Activated CD4-positive, alpha-beta T cell treated with anti-CD3 and anti-CD28 coated beads, Interleukin-2, amount 10 ng/mL, durations not matched to agents 7 days and 5 days (primary cell): ENCODE measurements at places on chromosomes 16 and 17.

DNA sequence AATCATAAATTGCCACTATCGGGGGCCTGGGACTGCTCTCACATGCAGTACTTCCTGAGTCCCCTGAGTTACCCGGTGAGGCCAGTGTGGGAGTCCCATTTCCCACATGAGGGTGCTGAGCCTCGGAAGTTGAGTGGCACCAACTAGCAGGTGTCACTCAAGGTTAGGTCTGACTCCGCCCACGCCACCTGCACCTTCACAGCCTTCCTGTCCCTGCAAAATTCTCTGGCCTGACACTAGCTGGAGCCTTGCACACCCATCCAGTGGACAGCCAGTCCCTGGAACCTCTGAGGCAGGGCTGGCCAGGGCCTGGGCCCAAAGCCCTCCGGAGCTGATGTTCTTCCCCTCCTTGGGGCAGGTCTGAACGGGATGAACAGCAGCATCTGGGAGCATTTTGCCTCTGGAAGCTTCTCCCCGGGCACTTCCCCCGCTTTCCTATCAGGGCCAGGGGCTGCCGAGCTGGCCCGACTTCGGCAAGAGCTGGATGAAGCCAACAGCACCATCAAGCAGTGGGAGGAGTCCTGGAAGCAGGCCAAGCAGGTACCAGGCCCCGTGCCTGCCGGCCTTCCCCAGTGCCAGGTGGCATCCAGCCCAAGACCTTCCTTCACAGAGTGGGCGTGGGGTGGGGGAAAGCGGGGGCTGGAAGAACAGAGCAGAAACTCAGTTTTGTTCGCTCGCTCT is 21.9 kb downstream of the UNC13D start:
- peak; percentile 40 for DNase-seq

- DNase-seq, result no peak
Observed at GRCh38 chr17:2405247-2405926, 4.5 kb upstream of the MNT start.

DNA sequence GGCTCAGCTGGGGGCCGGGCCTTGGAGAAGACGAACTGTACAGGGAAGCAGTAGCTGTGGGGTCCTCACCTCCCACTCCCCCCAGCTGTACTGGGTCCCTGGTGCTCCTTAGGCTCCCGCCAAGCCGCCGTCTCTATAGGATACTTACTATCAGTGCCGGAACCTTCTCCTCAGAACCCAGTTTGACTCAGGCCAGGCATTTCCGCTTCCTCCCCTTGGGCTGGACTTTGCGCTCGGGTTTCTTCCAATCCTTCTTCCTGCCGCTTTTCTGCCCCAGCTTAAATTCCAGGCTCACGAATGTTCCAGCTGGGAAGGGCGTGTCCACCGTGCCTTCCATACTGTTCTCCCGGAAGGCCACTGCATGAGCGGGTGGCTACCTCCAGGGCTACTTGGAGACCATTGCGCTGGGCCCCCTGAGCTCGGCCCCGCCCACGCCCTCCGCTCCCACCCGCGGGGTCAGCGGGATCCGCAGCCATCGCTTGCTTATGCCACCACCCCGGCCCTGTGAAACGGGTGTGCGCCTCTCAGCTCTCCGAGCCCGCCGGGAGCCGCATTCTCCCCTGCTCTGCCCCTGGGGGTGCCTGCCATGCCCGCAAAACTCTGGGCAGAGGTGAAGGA is 1795.9 kb downstream of the TP53TG3F start:
- no peak for DNase-seq

DNA sequence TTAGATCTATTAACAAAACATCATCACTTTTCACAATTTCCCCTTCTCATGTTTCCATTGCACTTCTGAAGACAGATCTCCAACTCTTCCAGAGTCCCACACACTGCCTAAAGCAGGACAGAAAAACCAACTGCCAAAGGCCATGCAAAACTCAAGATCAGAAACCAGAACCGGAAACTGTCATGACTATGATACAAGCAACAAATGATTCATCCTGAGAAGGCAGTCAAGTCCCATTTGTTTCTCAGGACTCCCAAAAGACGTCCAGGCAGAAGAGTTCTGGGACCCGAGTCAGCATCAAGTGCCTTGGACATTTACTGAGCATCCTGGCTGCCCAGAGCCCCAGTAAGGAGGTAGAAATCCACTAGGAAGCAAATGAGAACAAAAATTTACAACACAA is 38.8 kb downstream of the ERN1 start:
- peak; percentile 15 for DNase-seq

DNA sequence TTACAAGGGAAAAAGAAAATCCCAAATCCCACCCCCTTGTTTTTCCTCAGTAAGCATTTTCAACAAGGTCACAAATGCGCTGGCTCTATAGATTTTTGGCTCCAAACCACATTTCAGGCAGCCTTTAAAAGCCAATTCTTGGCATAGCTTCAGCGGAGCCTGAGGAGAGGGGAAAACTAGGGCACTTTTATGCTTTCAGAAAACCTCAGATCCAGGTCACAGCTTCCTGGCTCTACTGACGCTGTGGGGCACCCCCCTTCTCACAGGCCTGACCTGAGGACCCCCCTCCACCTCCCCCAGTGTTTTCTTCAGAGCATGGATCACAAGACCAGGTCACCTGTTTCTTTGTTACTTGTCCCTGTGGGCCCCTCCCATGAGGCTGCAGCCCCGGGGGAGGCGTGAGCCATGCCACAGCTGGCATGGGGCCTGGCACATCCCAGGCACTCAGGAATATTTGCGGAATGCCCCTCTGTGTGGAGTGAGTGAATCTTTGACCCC is 30.1 kb upstream of the MTSS2 start:
- no peak for DNase-seq

DNA sequence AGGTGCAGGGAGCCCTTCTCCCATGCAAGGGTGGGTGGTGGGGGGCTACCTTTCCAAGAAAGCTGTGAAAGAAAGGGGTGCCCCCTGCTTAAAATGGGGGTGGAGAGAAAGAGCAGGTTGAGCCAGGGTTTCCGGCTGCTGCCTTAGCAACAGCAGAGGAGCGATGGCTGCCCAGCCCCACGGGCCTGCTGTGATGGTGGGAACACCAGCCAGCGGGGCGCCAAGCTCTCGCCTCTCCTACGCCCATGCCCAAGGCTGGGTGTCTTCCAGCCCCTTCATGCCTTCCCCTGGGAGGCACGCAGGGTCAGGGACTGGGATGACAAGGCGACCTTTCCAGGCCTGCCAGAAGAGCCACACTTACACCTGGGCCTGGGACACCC is 3.0 kb downstream of the FMNL1 start:
- DNase-seq, result peak; percentile 53

GRCh38 chr16:30087181-30087898 is 4.4 kb downstream of the TBX6 start:
- DNase-seq, result no peak

DNA sequence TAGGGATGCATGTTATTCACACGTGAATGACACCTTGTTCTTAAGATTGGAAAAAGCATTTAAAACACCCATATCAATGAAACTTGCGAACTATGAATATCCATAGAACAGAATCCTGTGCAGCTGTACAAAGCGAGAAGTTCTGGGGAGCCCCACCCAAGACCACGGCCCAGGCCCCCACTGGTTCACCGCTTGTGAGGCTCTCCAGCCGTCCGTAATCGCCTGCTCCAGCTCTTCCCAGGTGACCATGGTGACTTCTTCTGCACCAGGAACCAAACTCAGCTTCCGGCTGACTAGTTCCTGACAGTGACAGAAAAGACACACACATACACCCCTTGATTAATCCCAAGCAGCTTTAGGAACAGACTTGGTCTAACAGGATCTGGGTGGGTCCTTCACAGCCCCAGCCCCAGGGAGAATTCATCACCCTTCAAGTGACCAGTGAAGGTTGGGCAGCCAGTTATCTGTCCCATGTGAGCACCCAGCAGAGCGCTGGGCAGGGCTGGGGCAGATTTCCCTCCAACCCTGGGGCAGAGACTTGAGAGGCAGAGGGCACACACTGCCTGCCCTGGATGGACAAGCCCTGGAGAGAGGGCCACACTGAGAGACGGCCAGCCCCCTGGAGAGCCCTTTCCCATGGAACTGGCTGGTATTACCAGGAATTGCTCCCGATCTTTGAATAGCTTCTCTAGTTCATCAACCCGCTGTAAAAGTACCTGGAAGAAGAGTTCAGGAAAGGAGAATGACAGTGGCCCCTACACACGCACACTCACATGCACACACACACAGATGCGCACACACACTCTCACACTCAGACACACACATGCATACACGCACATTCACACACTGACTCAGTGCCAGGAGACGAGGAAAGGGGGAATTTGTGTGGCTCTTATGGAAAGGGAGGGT is 3.6 kb downstream of the QRICH2 start:
- DNase-seq, result no peak

- DNase-seq, result no peak
Observed at GRCh38 chr17:80833952-80834892, 157.4 kb upstream of the CHMP6 start.

DNA sequence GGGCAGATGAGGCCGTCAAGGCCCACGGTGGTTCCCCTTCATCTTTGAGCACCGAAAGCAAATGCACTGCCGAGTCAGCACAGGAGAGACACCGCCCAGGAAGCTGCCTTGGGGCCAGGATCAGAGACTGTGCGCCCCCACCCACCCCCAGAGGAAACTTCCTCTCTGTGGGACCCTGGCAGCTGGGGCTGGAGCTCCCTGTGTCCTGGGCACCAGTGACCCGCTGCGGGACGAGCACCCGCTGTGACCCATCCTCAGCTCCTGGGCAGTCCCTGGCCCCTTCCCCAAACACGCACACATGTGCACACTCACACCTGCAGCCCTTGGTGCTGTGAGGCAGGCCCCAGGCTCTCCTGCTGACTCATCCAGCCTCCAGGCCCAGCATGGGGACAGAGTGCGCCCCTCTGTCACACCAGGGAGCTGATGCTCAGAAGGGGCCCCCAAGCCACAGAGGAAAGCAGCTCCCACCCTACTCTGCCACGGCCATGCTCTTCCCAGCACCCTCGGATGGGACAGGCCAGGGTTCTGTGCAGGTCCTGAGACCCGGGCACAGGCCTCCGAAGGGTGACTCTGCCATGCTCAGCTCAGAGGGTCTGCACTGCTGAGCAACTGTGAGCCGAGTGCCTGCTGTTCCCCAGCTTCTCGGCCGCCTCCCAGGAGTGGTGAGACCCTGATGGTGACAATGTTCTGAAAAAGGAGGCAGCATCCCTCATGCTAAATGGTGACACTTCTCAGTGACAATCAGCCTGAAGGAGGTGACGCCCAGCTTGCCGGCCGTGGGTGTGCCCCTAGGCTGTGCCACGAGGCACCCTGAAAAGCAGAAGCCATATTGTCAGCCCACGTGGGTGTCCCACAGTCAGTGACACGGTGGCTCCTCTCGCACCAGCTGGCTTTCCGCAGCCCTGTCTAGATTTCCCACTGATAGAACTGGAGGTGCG is 3.6 kb downstream of the PIEZO1 start:
- peak; percentile 76 for DNase-seq

- DNase-seq, result no peak
Observed at GRCh38 chr17:83100220-83100852, 20.9 kb downstream of the METRNL start.

DNA sequence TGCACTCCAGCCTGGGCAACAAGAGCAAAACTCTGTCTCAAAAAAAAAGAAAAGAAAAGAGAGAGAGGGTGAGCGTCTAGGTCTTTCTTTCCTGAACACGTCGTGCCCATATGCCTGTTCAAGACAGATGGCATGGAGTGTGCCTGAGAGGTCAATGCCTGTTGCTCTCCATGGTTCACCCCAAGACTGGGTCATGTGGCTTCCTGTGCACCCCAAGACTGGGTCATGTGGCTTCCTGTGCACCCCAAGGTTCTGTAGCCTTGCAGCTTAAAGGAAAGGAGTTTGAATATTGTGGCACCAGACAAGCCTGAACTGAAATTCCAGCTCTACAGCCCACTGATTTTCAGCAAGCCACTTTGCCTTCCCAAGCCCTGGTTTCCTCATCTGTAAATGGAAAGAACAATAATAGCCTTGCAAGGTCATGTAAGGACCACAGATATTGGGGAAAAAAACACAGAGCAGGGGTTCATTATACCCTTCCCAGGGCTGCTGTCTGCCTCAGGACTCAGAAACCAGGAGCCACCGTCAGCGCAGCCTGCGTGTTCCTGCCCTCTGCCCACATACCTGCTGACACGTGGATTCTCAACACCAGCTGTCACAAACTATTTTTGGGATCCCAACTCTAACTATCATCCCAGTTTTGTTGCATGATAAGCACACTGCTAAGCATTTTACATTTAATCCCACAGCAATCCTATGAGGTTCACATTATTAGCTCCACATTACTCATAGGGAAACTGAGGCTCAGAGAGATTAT is 18.0 kb upstream of the NAGS start:
- no peak for DNase-seq

GRCh38 chr17:15361151-15361550 is 19.8 kb upstream of the TEKT3 start:
- DNase-seq, result no peak

- no peak for DNase-seq
Observed at GRCh38 chr17:80358861-80359260, 56.1 kb upstream of the ENDOV start.

GRCh38 chr16:12231666-12232065 is 255.1 kb downstream of the SNX29 start:
- no peak for DNase-seq

DNA sequence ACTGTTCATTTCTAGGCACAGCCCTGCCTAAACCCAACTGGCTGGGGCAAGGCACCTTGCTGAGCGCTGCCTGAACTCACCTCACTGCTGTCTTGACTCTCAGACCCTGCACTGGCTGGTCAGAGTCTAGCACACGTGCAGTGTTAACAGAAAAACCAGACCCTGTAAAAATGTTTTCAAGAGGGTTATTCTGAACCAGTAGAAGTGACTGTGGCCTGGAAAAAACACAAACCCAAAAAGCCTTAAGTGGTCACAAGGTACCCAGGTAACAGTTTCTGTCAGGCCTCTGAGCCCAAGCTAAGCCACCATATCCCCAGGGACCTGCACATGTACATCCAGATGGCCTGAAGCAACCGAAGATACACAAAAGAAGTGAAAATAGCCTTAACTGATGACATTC is 6.1 kb upstream of the EIF4A3 start:
- DNase-seq, result no peak

DNA sequence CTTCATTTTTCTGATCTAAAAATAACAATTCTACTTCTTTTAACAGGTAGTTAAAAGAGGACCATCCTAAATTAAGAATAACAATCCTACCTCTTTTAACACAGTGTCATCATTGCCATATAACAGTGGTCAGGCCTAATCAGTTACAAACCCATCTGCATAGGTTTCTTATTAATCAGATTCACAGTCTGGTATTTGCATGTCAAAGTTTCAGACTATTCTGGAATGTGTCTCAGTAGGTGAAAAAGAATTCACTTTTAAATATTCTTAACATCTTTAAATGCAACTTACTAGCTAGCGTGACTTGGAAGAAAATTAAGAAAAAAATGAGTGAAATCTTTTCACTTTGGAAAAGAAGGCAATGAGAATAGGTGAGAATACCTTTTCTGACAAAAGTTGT is 6.8 kb upstream of the KRT12 start:
- no peak for DNase-seq

- DNase-seq, result no peak
Observed at GRCh38 chr17:66923886-66924285, 40.6 kb upstream of the CACNG4 start.

- DNase-seq, result no peak
Observed at GRCh38 chr17:46089389-46089965, 90.4 kb downstream of the STH start.

DNA sequence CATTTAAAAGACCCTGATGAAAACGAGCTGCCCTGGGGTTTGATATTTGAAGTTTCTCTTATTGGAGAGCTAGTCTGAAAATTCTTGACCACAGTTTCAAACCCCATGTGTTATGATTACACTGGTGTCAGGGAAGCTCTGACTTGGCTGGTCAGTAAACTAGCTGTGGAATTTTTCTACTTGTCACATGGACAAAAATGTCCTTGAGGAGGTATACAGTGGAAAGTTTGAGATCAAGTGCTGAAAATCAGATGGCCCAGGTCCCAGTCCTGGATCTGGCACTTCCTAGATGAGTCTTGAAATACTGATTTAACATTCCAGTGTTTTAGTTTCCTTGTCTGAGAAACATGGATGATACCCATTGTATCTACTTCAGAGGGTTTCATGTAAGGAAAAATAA is 30.7 kb upstream of the SOX9 start:
- no peak for DNase-seq
